ENCODE measurements at places on chromosomes 13 and 19. TPM values are rescaled to one million over a fixed set of nuclear protein-coding genes. Genes with fewer than 3 reads are reported as not detected.

The CGB3 gene
- not detected for total RNA-seq

The C19orf81 gene
- not detected for total RNA-seq

The DOCK6 gene
- 19.4 TPM for total RNA-seq

The TMPRSS9 gene
- not detected for total RNA-seq

The CTXN1 gene
- total RNA-seq: 2.5 TPM

The RGS9BP gene
- total RNA-seq: 0.83 TPM

The THSD8 gene
- total RNA-seq: not detected

The ARRDC5 gene
- total RNA-seq: not detected

The SIAH3 gene
- total RNA-seq: not detected

The SIGLEC14 gene
- not detected for total RNA-seq

The DCT gene
- total RNA-seq: 0.17 TPM

The LILRA5 gene
- total RNA-seq: not detected

The SLC6A16 gene
- 0.66 TPM for total RNA-seq

The PRR19 gene
- 1.5 TPM for total RNA-seq

The ELAVL3 gene
- total RNA-seq: 0.29 TPM

The CYP4F2 gene
- not detected for total RNA-seq

The LILRB5 gene
- under 0.01 TPM for total RNA-seq

The PSPN gene
- total RNA-seq: 1.7 TPM

Measured in smooth muscle cell of trachea (primary cell).